ENCODE measurements at places on chromosomes 5 and 9.

- DNase-seq: no peak
Observed at GRCh38 chr9:19788614-19789271, at the start of gene SLC24A2. SLC24A2 (minus strand) TSS chr9:19789037.

- no peak for DNase-seq
Observed at GRCh38 chr5:56492812-56493211, 259.7 kb upstream of the ANKRD55 start.

- no peak for DNase-seq
Observed at GRCh38 chr5:144042156-144042555, 128.3 kb downstream of the YIPF5 start.

- DNase-seq: no peak
Observed at GRCh38 chr5:81317536-81317935, 16.1 kb downstream of the ZCCHC9 start.

- peak; percentile 86 for DNase-seq
Observed at GRCh38 chr5:180328296-180329137, 24.6 kb downstream of the GFPT2 start.

DNA sequence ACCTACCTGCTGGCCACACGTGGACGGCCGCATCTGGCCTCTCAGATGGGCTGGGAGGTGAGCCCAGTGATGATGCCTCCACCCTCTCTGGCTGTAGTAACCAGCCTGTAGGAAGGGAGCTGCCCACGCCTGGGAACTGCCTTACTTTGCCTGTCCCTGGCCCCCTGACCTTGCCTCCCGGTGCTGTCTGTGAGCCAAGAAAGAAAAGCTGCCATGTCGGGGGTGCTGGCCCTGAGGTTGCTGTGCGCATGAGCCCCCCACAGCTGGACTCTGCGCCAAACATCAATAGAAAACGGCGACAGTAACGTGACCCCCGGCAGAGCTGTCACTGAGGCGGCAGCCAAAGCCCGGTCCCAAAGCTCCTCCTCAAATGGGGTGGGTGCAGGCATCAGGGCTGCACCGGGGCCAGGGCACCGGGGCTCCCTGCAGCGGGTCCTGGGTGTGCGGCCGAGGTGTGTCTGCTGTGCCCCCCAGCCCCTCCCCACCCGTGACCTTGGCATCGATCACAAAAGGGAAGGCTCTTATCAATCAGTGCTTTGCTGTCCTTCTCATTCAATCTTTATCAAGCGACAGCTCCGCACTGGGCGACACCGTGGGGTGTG lies 15.3 kb upstream of the SLC9A3 start:
- no peak for DNase-seq

- DNase-seq: no peak
Observed at GRCh38 chr5:135877570-135878155, 18.0 kb downstream of the IL9 start.

DNA sequence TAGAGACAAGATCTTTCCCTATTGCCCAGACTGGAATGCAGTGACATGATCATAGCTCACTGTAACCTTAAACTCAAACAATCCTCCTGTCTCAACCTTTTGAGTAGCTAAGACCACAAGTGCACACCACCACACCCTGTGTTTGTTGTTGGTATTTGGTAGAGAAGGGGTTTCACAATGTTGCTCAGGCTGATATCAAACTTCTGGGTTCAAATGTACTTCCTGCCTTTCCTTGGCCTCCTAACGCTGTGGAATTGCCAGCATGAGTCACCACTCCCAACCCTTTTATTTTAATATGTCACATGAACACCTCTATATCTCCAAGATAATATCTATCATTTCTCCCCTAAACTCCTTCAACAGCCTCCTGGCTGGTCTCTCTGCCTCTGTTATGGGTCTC lies 719.0 kb downstream of the PTPRD start:
- DNase-seq: no peak

DNA sequence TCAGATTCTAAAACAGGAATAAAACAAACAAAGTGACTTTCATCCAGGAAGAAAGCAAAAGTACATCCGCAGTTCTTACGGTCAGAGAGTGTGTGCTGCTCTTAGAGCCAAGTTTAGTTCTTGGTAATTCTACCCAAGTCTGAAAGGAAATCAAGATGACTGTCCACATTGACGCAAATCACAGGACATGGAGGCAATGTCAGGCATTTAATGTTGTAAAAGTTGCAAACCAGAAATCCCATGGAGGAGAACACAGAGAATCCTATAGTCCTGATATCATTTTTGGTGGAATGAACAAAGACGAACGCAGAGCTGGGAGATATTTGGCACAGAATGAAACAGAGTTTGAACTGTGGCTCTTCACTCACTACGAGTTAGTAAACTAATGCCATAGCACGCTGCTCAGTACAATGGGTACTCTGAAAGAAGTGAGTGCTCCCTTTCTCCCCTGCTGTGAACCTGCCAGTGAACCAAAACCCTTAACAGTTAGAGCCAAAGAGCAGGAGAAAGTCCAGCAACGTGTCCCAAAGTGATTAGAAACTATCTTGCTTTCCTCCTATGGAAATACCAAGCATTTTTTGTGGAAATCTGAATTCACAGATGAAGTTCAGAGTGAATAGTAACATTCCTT lies 74.3 kb downstream of the MUSK start:
- no peak for DNase-seq

DNA sequence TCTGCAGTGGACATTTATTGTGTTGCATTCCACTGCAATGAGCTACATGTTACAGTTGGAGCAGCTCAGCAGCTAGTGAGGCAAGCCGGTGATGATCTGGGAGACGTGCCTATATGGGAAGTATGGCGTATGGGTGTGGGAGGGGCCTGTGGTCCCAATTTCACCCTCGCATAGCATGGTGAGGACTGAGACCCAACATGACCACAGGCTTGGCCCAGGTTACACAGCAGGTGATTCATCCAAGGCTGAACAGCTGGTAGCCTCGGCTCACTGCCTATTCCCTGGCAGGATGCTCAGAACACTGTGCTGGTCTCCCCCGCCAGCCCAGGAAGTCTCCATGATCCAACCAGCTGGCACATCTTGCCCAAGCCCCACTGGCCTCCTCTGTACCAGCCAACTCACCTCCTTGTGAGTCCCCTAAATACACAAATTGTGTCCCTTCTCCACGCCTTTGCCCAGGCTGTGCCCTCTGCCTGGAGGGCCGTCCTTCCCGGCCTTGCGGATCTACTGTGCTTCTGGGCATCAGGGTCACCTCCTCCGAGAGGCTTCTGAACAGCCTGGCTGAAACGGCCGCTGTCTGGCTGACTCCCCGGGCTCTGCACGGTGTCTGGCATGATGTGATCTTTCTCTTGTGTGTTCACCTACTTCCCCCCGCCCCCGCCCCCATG lies 81.4 kb downstream of the NSUN2 start:
- DNase-seq: no peak

DNA sequence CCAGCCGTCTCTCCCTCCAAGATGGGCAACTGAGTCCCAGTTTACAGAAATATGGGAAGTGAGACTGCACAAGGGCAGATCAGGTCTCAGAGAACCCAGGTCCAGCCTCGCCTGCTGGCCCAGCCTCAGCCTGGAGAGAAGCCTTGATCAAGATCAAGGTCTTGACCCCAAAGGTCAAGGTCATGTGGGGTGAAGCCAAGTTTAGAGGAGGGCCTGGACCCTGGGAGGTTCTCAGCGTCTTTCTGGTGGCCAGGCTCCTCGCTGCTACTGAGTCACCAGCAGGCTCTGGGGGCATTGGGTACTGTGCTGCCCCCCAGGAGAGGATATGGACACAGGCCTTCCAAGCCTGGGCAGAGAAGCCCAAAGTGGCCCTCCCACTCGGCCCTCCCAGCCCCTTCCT lies 8.8 kb downstream of the IPPK start:
- no peak for DNase-seq

DNA sequence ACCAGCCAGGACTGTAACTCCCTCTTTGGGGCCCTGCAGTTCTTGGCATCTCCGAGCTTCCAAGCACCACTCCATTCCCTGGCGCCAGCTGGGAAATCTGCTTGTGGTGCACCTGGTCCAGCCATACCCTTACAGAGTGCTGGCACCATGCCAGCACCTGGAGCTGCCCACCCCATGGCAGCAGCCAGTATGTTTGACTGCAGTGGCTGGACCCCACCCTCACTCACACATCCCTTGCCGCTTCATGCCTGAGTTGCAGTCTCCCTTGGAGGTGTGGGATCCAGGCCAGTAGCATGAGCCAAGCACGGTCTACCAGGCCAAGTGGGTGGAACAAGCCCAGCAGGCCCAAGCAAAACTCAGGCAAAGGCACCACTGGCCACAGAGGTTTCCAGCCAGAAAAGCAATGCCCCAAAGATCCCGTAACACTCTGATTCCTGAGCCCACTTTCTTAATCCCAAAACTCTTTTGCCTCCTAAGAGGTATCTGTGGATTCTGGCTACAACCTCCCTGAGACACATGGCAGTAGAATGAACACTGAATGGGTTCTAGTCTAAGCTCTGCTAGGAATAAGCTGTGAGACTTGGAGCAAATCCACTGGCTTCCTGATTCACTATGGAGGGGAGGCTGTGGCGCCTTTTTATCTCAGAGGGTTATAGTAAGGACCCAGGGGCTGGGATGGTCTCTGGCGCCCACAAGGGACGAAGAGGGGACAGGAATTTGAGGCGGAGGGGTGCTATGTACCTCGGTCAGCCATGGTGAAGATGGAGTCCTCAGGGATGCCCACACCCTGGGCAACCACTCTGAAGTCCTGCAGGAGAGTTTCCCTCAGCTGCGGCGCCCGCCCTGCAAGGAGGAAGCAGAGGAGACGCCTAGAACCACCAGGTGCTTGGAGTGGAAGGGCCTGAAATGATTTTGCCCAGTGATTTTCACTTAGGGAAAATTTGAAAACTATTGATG lies 5.6 kb downstream of the AMBP start:
- no peak for DNase-seq

GRCh38 chr9:102778746-102779145 lies 216.4 kb upstream of the CYLC2 start:
- DNase-seq: no peak

- no peak for DNase-seq
Observed at GRCh38 chr9:131697908-131698617, 41.8 kb downstream of the RAPGEF1 start.

GRCh38 chr9:72384710-72385485 lies 19.9 kb upstream of the ZFAND5 start:
- no peak for DNase-seq

- DNase-seq: no peak
Observed at GRCh38 chr9:109468927-109469326, 29.2 kb downstream of the PTPN3 start.

DNA sequence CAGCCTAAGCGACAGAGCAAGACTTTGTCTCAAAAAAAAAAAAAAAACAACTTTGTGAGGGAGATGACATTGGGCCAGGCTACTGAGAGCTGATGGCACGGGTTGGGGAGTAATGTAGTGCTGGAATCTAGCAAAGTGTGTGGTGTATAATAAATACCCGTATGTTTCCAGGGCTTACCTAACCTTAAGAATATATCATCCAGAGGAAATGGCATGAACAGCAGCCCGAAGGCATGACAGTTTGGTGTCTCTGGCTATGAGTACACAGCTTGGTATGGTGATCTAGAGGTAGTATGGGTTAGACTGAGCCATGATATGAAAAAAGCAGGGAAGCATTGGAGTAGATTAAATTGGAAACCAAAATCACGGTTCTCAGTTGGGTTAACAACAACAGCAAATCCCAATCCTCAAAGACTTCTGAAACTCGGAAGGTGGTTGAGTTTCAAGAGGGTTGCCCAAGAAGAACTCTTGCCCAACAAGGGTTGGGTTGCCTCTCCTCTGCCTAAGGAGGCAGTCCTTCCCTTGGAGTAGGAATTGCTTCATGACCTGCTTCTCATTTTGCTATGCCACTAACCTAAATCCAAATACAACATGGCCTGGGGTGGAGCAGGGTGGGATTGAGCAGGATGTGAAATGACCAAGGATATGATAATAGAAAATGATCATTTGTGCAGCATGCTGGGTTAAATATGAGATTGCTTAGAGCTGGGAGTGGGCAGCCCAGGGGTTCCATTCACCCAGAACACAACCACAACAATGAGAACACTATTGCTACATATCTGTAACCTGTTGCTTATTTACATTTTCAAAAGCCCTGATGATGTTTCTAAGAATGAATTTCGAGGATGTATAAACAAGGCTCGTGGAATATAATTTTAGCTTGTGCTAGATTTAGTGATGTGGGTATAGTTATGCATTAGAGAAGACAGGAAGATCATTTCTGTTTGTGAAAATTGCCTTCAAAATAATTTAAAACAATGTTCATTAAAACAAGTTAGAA lies 64.6 kb upstream of the ZFR start:
- no peak for DNase-seq

- DNase-seq: no peak
Observed at GRCh38 chr9:7067169-7067568, 309.4 kb downstream of the KDM4C start.

DNA sequence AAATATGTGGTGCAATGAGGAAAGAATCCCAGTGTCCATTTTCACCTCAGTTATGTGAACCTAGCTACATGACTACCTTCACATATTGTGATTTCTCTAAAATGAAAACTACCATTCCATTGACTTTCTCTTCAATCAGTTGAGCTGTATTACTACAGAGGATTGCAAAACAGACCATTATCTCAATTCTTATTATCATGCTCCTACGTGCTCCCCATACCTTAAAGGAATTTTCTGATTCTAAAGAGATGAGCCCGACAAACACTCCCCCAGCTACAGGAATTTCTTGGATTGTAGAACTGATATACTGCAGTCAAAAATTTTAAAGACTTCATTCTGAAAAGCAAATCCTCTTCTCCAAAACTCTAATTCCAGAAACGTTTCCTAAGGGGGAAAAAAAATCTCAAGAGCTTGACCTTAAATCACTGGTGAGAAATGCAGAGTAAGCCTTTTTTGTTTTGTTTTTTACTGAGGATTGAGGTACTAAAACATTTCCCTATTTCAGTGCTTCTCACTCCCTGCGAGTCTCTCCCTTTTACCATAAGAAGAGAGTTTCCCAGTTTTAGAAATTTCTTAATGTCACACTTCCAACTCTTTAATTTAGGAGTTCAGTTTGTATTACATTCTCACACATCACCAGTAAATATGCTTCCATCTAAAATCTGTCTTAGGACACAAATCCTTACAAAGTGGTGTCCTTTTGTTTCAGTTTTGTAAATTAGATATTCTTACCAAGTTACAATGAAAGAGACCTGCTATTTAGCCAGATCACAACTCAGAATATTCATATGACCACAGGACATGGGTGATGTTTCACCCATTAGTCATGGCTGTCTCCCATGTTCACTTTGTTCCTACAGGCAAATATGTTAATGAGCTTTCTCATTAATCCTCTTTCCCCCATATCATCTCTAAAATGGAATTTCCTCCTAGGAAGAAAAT lies 203.8 kb downstream of the TSSK1B start:
- no peak for DNase-seq

- no peak for DNase-seq
Observed at GRCh38 chr9:79962836-79963235, 391.1 kb downstream of the TLE4 start.

- no peak for DNase-seq
Observed at GRCh38 chr5:5140479-5141338, 579 bp downstream of the ADAMTS16 start.

DNA sequence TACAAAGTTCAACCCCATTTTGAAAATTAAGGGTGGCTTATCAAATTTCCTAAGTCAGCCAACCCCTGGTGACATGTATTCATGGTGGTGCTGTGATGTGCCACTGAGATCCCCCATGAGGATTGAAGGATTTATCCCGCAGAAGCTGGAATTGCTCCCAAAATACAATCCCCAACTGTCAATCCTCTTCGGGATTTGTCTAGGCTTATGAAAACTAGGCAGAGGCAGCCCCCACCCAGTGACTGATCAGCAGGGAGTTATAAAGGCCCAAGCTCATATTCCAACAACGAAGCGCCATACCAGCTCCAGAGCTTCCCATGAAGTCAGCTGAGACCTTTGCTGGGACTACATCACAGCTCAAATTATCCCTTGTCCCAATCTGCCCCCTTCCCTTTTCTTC lies 316.0 kb downstream of the ENC1 start:
- no peak for DNase-seq
